Osteocyte (in vitro differentiated cells): ENCODE measurements at places on chromosomes 2 and 18. TPM values are rescaled to one million over a fixed set of nuclear protein-coding genes. Genes with fewer than 3 reads are reported as not detected.

DNA sequence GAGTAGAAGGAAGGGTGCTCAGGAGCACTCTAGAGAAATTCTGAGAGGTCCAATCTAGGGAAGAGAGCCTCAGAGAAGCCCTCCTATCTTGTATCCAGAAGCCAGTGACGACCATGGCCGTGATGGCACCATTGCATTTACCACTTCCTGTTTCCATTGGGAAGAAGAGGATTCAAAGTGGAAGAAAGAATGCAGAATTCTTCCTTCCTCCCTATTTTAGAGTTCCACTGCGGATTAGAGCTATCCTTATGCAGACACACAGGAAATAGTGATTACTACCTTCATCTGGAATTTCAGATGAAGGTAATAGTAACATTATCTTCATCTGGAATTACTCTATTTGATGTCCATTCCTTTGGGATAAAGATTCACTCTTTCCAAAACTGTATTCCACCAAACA is 45.6 kb upstream of the PCBP1 start:
- no peak overlapping the region for H3K27ac ChIP-seq
- H3K27me3 ChIP-seq = no peaks in the 10 kb centered on the region
- no peak overlapping the region for H3K4me3 ChIP-seq
- DNase-seq = no peak
- peaks cover 8% of the 10 kb centered on the region for H3K36me3 ChIP-seq

GRCh38 chr2:8198766-8199382 is 483.0 kb upstream of the ID2 start:
- no peak overlapping the region for H3K27ac ChIP-seq
- DNase-seq = no peak

GRCh38 chr18:56890632-56891031 is 239.5 kb downstream of the WDR7 start:
- peaks cover 2% of the 10 kb centered on the region for H3K36me3 ChIP-seq
- H3K4me3 ChIP-seq = no peak overlapping the region
- H3K27me3 ChIP-seq = no peaks in the 10 kb centered on the region
- peaks cover 49% of the 10 kb centered on the region for H3K4me1 ChIP-seq
- no peak for DNase-seq
- H3K27ac ChIP-seq = peak overlapping the region; percentile 74

DNA sequence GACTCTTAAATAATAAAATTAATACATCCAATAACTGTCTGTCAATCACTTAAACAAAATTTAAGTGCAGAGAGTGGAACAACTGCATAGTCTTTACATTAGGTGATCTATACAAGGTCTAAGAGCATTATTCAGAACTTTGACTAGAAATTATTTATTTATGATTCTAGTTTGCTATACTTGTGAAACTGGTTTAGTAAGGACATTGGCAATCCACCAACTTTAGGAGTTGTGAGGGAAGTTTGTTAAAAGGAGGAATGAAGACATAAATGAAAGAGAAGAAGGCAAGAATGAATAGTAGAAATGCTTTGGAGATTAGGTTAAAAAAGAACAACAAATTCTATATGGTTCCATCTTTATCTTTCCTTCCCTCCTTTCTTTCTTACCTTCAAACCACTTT is 217.5 kb downstream of the GPD2 start:
- no peaks in the 10 kb centered on the region for H3K4me1 ChIP-seq
- no peaks in the 10 kb centered on the region for H3K36me3 ChIP-seq
- no peaks in the 10 kb centered on the region for H3K27me3 ChIP-seq
- H3K4me3 ChIP-seq = no peak overlapping the region
- no peak for DNase-seq
- H3K27ac ChIP-seq = no peak overlapping the region

The WDR12 gene
- total RNA-seq = 47.9 and 49.3 TPM in 2 replicates

- H3K27me3 ChIP-seq = no peaks in the 10 kb centered on the region
- H3K4me1 ChIP-seq = peaks cover 27% of the 10 kb centered on the region
- H3K4me3 ChIP-seq = no peak overlapping the region
- no peaks in the 10 kb centered on the region for H3K36me3 ChIP-seq
Observed at GRCh38 chr18:9755110-9755509, 47.0 kb downstream of the RAB31 start.

DNA sequence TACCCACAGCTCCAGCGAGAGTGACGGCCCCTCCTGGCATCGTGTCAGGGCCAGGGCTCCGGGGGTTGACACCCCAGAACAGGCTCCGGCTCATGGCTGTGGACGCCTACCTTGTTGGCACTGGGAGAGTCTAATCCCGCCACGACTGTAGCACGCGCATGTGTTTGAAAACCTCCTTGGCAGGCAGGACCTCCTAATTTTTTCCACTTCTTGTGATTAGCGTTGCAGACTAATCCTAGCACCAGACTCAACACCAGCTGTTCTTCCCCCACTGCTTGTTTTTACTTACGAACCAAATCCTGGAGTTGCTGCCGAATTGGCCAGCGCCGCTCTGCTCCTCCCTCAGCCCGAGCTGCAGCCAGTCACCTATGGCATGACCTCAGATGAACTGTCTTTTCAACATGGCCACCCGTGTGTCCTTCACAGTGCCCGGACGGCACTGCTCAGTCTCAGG is 110.7 kb downstream of the KLHL29 start:
- peaks cover 2% of the 10 kb centered on the region for H3K27me3 ChIP-seq
- DNase-seq = no peak
- H3K4me3 ChIP-seq = no peak overlapping the region
- H3K27ac ChIP-seq = no peak overlapping the region
- H3K4me1 ChIP-seq = peaks cover 33% of the 10 kb centered on the region

DNA sequence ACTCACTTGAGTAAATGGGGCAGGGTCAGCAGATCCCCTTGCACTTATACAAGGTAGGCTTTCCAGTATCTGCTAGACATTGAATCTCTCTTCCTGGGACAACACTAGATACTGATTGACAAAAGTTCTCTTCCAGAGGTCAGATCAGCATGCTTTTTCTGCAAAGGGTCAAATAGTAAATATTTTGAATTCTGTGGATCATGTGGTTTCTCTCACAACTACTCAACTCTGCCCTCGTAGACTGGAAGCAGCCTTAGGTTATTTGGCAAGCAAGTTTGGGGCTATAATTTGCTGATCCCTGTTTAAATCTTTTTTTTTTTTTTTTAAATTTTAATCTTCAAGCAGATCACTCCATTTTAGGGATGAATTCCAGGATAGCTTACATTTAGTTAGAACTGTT is 17.4 kb upstream of the NABP1 start:
- no peaks in the 10 kb centered on the region for H3K36me3 ChIP-seq
- H3K4me3 ChIP-seq = no peak overlapping the region
- H3K27me3 ChIP-seq = no peaks in the 10 kb centered on the region
- DNase-seq = no peak
- H3K4me1 ChIP-seq = peaks cover 10% of the 10 kb centered on the region

GRCh38 chr2:203948733-203949132 is 12.2 kb downstream of the ICOS start:
- H3K36me3 ChIP-seq = no peaks in the 10 kb centered on the region
- DNase-seq = no peak
- H3K27ac ChIP-seq = no peak overlapping the region
- H3K27me3 ChIP-seq = no peaks in the 10 kb centered on the region

- no peaks in the 10 kb centered on the region for H3K36me3 ChIP-seq
- no peak overlapping the region for H3K27ac ChIP-seq
Observed at GRCh38 chr2:104976603-104977120, 61.2 kb upstream of the MRPS9 start.

The FER1L5 gene
- 0.13 TPM in 1 of 2 replicates, not detected in the other for total RNA-seq

- no peak for DNase-seq
- H3K36me3 ChIP-seq = no peaks in the 10 kb centered on the region
- no peak overlapping the region for H3K27ac ChIP-seq
- H3K27me3 ChIP-seq = peaks cover 3% of the 10 kb centered on the region
Observed at GRCh38 chr2:209602259-209602658, 169.4 kb upstream of the UNC80 start.

DNA sequence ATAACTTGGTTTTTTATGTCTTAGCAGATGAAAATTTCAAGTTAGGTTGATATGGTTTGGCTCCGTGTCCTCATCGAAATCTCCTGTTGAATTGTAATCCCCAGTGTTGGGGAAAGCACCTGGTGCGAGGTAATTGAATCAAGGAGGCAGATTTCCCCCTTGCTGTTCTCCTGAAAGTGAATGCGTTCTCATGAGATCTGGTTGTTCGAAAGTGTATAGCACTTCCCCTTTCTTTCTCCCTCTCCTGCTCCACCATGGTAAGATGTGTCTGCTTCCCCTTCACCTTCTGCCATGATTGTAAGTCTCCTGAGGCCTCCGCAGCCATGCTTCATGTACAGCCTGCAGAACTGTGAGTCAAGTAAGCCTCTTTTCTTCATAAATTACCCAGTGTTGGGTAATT is 242.1 kb upstream of the TNP1 start:
- no peaks in the 10 kb centered on the region for H3K27me3 ChIP-seq
- peak overlapping the region; percentile 45 for H3K27ac ChIP-seq
- no peaks in the 10 kb centered on the region for H3K36me3 ChIP-seq

DNA sequence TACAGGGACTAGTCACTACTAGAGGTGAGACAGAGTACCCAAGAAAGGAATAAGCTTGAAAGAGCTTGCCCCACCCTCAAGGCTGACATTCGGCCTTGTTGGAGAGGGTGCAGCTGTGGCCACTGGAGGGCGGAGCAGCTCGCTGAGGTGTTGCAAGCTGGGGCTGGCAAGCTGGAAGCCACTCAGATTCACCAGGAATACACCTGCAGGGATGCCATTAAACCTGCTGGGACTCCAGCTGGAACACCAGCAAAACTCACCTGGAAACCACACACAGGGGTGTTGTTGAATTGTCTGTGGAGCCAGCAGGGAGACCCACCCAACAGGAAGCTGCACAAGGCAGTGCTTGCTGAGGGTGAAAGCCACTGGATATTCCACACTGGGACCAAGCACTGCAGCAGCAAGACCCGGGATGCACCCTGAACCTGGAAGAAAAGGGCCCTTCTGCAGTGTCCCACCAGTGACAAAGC is 26.1 kb downstream of the KCTD18 start:
- peaks cover 15% of the 10 kb centered on the region for H3K36me3 ChIP-seq
- no peak overlapping the region for H3K4me3 ChIP-seq
- H3K27me3 ChIP-seq = no peaks in the 10 kb centered on the region
- H3K27ac ChIP-seq = no peak overlapping the region

The SERPINB4 gene
- not detected in 2 replicates for total RNA-seq

The ATP5F1A gene
- total RNA-seq = 346 and 359 TPM in 2 replicates

The RIOK3 gene
- 54.7 and 55.7 TPM in 2 replicates for total RNA-seq

- no peak for DNase-seq
- H3K4me1 ChIP-seq = peaks cover 25% of the 10 kb centered on the region
- no peaks in the 10 kb centered on the region for H3K36me3 ChIP-seq
- H3K27me3 ChIP-seq = peaks cover 5% of the 10 kb centered on the region
- no peak overlapping the region for H3K4me3 ChIP-seq
- peak overlapping the region; percentile 79 for H3K27ac ChIP-seq
Observed at GRCh38 chr18:12079491-12080237, 14.0 kb upstream of the ANKRD62 start.

The CDK5R2 gene
- not detected in 2 replicates for total RNA-seq

GRCh38 chr2:231128541-231128940 is 3.7 kb upstream of the HTR2B start:
- DNase-seq = no peak
- H3K27me3 ChIP-seq = no peaks in the 10 kb centered on the region
- peaks cover 73% of the 10 kb centered on the region for H3K4me1 ChIP-seq
- H3K4me3 ChIP-seq = no peak overlapping the region
- H3K27ac ChIP-seq = peak overlapping the region; percentile 81
- H3K36me3 ChIP-seq = peaks cover 1% of the 10 kb centered on the region

The CYTIP gene
- total RNA-seq = 0.64 and 0.76 TPM in 2 replicates

The CARF gene
- total RNA-seq = 16.6 and 17.0 TPM in 2 replicates

GRCh38 chr2:242085941-242086621 is 216.6 kb downstream of the RTP5 start:
- peaks cover 21% of the 10 kb centered on the region for H3K4me1 ChIP-seq
- no peak overlapping the region for H3K27ac ChIP-seq
- DNase-seq = no peak
- peaks cover 8% of the 10 kb centered on the region for H3K27me3 ChIP-seq
- no peaks in the 10 kb centered on the region for H3K36me3 ChIP-seq

The TDRD15 gene
- total RNA-seq = not detected in 2 replicates

GRCh38 chr2:54672590-54673456 is 50.6 kb upstream of the EML6 start:
- no peak overlapping the region for H3K4me3 ChIP-seq
- no peaks in the 10 kb centered on the region for H3K27me3 ChIP-seq
- peak; percentile 6 for DNase-seq
- no peak overlapping the region for H3K27ac ChIP-seq

DNA sequence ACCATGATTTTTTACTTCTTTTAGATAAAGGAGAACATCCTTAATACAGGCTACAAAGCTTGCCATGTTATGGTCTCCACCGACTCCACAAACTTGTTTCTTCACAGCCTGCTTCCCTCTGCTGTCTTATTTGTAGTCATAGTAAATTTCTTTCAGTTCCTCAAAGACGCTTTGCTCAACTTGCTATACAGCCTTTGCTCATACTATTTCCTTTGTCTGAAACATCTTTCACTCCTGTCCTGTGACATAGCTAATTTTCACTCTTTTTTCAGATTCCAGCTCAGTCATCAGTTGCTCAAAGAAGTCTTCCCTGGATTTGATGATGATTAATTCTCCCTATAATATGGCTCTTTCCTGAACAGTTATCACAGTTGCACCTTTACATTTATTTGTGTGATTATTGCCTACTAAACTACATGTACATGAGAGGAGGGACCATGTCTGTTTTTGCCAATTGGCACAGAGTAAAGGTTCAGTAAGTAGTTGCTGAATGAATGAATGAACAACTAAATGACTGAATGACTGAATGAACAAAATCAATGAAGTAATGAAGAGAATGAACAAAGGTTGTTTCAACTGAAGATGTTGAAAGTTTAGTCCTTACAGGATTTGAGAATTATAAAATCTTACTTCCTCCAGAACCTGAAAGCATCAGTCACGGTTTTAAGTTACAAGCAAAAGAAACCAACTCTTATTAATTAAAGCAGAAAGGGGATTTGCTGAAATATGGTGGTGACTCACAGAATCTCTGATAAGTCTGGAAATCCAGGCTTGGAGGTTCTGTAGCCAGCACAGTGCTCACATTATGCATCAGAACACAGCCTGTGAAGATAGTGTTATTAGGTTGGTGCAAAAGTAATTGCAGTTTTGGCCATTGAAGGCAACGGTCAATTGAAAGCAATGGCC is 186.4 kb upstream of the FAM98A start:
- H3K4me3 ChIP-seq = no peak overlapping the region
- no peaks in the 10 kb centered on the region for H3K27me3 ChIP-seq
- H3K27ac ChIP-seq = no peak overlapping the region
- no peaks in the 10 kb centered on the region for H3K36me3 ChIP-seq
- no peak for DNase-seq
- H3K4me1 ChIP-seq = no peaks in the 10 kb centered on the region

- no peak overlapping the region for H3K27ac ChIP-seq
- no peak for DNase-seq
Observed at GRCh38 chr2:26268213-26268612, 23.5 kb downstream of the HADHB start.

The FAM117B gene
- total RNA-seq = 8.4 and 9.6 TPM in 2 replicates

GRCh38 chr2:165725421-165725820 is 68.6 kb downstream of the GALNT3 start:
- H3K4me3 ChIP-seq = no peak overlapping the region
- H3K36me3 ChIP-seq = no peaks in the 10 kb centered on the region
- H3K4me1 ChIP-seq = peaks cover 12% of the 10 kb centered on the region
- no peak for DNase-seq
- H3K27ac ChIP-seq = no peak overlapping the region
- H3K27me3 ChIP-seq = no peaks in the 10 kb centered on the region
